ENCODE measurements at places on chromosomes 2 and 18.

DNA sequence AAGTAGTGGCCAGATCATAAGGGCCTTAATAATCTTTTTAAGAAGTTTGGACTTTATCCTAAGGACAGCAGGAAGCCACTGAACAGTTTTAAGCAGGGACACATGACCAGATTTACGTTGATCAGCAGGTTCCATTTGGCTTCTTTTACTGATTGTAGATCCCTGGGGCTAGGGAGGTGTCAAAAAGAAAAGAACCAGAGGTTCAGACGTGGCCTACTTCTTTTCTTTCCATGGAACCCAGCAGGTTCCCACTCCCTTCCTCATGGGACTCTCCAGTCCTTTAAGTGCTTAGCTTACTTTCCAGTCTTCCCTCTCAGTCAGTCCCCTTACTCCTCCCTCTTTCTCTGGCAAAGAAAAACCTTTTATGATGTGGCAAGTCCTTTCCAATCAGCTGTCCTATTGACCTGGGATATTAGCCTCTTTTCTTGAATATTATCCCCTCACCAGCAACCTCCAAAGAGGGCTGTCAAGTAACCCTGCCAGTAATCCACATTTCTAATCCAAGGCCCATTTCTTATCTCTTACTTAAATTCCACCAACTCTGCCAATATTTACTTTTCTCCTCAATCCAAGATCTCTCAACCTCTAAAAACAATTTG, 33.5 kb downstream of the NHEJ1 start:
- DNase-seq, result no peak

DNA sequence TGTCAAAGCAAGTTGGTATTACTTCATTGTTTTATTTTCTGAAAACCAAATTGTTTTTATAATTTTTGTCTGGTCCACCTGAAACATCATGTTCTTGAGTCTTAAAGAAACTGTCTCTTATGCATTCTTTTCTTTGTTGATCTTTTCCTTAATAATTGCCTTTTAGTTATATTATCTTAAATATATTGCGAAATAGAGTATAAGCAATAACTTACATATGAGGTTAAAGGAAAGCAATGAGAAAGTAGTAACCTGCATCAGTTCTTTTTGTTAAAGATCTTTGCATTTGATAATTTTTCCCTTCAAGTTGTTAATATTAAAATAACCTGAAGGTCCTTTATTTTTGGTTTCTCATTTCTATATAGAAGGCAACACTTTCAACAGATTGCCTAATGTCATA, 315.0 kb downstream of the CTNNA2 start:
- DNase-seq, result no peak

DNA sequence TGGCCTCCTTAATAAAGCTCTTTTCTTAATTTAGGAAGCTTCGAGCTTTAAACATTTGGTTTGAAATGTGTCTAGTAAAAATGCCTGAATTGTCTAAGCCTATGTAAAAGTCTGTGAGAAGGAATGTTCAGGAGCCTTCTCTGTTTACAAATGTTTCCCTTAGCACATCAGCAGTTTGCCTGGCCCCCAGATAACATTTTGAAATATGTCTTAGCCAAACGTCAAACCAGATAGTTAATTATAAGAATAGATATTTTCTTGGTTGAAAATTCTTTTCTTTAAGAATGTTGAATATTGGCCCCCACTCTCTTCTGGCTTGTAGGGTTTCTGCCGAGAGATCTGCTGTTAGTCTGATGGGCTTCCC, 498.6 kb downstream of the CCDC85A start:
- DNase-seq, result no peak

DNA sequence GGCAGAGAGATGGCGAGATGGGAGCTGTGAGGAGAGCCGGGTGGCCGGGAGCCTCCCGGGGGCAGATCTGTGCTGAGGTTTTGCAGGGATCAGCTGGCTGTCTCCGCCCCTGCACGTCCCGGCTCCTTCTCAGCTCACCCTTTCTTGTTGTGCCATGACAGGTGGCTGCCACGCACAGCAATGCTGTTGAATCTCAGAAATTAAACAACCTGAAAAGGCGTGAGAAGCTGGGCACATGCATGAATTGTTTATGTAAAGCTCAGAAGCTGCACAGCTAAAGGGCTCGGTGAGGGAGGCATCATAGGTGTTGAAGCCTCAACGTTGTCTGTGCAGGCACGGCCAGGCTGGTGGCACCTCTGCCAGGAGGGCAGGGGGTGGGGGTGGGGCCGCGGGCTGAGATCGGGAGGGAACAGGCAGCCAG, 858 bp upstream of the RTP5 start:
- DNase-seq, result no peak

GRCh38 chr2:85803704-85804425, 50.1 kb downstream of the ATOH8 start:
- no peak for DNase-seq

GRCh38 chr18:60110836-60111235, 211.0 kb downstream of the PMAIP1 start:
- DNase-seq, result no peak

DNA sequence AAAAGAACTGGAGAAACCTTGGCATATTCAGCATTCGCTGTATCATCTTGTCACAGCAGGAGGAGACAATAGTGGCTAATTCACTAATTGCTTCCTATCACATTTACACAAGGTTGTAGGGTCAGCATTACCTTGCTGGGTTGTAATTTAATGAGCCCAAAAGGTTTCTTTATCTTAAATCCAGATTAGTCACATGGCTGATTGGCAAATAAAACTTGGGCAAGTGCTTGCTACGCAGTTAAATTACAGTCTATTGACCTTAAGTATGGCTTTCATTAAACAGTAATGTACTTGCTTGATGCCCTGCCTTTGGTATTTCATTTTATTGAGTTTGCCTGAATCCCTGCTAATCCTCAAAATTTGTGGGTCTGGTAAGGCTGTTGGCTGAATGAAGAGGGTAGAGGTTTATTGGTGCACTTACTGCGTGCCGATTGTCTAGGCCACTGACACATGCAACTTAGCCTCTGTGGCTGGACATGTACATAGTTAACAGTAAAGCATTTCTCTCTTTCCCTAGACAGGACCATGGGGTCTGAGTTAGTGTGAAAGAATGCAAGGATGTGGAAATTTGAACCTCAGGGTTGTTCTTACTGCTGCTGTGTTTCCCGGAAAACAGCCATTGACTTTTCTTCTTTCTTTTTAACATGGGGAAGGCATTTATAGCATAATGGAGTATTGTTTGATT, 34.3 kb downstream of the FMNL2 start:
- no peak for DNase-seq

DNA sequence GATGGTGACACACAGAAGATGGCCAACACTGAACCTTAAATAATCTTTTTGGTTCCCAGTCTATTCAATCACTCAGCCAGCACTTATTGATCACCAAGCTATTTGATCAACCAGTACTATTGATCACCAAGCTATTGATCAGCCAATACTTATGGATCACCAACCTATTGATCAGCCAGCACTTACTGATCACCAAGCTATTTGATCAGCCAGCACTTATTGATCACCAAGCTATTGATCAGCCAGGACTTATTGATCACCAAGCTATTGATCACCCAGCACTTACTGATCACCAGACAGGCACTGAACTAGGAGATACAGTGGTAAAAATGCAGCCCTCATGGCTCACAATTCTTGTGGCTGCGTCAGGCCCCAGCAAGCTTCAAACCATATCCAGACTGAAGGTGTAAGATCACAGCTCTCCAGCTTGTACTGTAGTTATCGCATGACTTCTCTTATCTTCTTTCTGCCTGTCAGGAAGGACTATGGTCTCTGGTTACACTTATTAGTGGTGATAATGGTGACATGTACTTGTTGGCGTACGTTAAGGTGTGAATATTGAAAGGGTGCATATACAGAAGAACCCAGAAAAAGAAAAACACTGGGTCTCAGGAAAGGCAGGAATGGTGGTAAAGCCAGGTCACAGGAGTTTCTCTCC, 18.4 kb upstream of the B3GNT2 start:
- DNase-seq, result no peak

DNA sequence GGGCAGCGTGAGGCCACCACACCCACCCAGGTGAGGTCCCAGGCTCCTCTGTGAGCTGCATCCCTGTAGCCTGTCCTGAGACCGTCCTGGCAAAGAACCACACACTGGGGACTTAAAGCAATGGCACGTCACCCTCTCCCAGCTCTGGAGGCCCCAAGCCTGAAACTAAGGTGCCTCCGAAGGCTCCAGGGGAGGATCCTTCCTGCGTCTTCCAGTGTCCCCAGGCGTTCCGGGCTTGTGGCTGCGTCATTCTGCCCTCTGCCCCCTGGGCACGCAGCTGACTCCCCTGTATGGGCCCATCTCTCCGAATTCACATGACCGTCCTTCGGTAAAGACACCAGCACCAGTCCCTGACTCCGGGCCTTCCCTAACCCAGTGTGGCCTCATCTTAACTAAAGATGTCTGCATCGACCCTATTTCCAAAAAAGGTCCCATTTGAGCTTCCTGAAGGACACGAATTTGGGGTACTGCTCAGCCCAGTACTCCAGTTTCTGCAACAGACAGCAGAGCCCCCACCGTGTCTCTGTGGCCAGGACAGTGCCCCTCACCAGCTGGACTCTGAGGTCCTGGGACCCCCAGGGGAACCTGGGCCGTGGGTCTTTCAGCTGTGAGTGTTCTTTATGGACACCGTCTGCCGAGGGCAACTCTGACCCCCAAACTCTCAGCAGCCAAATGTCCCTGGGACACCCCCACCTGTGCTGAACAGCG, 75.2 kb upstream of the CTDP1 start:
- no peak for DNase-seq

DNA sequence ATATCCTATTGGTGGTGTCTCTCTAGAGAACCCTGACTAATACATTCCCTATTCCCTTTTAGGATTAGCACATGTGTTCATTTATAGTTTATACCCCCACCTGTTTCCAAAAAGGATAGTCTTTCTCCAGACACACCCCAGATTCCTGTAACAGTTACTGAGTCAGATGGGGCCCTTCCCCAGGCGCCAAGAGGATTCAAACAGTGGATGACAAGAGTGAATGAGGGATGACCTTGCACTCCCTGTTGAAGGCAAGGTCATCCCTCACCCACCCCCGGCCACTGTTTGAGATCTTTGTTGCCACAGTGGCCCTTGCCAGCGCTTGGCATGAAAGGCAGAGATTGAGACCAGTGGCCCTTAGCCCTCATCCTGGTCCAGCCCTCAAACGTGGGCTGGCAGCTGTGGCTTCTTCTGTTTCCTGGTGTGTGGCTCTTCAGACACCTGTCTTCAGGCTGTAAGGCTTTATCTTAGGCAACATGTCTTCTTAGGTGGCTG, 15.3 kb upstream of the REEP1 start:
- DNase-seq, result no peak

GRCh38 chr2:240655931-240656886, 26.5 kb downstream of the AQP12B start:
- DNase-seq, result peak; percentile 47

GRCh38 chr2:39094717-39095363, 26.0 kb downstream of the SOS1 start:
- no peak for DNase-seq

GRCh38 chr2:28496781-28497180, 921 bp downstream of the PLB1 start:
- DNase-seq, result no peak

- DNase-seq, result no peak
Measured at GRCh38 chr2:205758051-205758450, 75.8 kb downstream of the NRP2 start.

GRCh38 chr2:128455721-128456050, 137.0 kb upstream of the HS6ST1 start:
- DNase-seq, result no peak

- no peak for DNase-seq
Measured at GRCh38 chr2:241842067-241842415, 16.7 kb downstream of the PDCD1 start.

DNA sequence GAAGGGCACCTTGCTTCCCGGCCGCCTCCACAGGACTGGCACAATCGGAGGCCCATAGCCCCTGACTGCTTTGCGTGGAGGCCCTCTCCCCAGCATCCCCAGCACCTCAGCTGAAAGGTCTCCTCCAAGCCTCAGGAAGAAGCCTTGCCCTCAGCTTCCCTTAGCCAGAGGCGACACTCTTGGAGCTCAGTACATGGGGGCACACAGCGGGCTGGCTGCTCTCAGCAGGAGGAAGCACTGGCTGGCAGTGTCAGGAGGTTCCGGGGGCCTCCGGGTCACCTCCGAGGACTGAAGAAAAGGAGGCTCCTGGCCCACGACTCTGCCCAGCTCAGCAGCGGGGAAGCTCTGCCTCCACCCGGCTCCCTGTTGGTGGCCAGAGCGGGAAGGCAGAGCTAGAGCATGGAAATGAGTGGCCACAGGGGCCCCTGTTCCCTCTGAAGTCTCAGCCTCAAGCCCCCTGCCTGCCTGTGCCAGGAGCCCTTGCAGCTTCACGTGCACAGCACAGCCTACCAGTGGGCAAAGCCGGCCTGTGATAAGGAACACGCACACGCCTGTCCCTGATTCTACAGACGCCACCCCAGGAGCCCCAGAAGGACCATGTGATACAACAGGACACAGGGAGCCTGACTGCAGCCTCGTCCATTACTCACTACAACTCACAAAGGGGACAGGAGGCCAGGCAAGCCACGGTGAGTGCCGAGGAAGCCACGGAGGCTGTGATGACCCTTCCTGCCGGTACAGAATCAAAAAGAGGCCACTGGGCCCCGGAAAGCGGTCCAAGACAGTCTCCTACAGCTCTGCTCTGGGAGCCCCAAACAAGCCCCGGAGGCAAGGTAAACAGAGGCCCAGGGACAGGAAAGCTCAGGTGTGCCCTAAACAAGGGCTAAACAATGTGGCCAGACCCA, 15.5 kb downstream of the HDAC4 start:
- no peak for DNase-seq

DNA sequence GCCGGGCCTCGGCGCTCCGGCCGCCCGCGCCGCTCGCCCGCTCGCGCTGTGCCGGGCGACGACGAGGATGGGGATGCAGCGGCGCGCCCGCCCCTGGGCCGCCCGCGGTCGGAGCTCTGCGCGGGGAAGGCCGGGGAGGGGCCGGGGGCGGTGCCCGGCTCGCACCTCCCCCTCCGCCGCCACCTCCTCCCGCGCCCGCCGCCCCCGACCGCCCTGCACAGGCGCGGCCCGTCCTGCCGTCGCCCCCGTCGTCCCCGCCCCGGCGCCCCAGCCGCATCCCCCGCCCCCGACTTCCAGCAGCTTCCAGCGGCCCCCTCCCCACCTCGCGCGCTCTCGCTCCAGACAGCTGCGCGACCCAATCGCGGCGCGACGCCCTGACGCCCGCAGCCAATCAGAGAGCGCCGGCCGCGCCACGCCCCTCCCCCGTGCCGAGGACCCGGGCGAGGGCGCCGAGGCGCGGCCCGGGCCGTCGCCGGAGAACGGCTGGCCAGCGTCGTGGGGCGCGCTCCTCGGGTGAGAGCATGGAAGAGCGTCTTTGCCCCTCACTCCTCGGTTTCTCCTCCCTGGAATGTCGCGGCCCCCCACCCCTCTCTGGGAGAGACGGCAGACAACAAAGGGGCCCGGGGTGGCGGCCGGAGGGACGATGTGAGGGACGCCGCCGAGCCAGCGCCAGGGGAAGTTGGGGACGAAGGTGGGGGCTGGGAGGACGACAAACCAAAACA, at the start of gene MBOAT2:
Gene MBOAT2, minus strand, starts transcription at position 69 of the 722 bp plus-strand sequence. CDS start 70 bp downstream, outside the sequence.
- peak; percentile 86 for DNase-seq

GRCh38 chr2:137964066-137964858, at the start of gene HNMT:
Gene HNMT, plus strand, starts transcription at chr2:137964473. Its CDS starts 19 bp downstream, at chr2:137964492.
- peak; percentile 79 for DNase-seq
